ENCODE measurements at places on chromosomes 1 and 21.

GRCh38 chr1:54371942-54372275 lies 34.3 kb downstream of the SSBP3 start:
- DNase-seq, result no peak

DNA sequence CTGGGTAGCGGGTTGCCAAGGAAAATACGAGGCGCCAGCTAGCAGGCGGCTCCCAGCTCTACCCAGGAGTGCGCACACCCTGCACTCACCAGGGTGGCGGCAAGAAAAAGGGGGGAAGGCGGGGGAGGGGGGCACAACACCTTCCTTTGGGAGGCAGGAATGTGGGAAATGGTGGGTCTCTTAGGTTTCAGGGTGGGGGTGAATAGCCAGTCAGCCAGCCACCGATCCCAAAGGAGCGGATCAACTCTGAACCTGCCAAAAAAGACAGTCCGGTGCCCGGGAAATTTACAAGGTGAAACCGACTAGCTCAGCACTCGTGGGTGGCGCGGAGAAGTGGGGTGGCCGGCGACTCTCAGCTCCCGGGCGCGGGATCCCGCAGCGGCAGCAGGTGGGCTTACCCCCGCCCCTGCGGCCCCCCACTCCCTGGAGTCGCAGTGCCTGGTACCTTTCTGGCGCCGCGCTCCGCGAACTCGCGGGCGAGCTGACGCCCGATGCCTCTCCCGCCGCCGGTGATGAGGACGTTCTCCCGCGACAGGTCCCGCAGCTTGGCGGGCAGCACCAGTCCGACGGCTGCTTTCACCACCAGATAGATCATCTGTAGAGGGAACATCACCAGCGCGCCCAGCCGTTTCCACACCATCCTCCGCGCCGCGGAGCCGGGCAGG lies 1.2 kb downstream of the DHRS3 start:
- DNase-seq, result peak; percentile 41

- no peak for DNase-seq
These were observed 54.9 kb downstream of the OLIG1 start for GRCh38 chr21:33124889-33125288.

GRCh38 chr1:201692555-201693394 lies 136.2 kb upstream of the IPO9 start:
- DNase-seq, result no peak

GRCh38 chr1:179038528-179039281 lies 13.0 kb downstream of the FAM20B start:
- DNase-seq, result no peak

DNA sequence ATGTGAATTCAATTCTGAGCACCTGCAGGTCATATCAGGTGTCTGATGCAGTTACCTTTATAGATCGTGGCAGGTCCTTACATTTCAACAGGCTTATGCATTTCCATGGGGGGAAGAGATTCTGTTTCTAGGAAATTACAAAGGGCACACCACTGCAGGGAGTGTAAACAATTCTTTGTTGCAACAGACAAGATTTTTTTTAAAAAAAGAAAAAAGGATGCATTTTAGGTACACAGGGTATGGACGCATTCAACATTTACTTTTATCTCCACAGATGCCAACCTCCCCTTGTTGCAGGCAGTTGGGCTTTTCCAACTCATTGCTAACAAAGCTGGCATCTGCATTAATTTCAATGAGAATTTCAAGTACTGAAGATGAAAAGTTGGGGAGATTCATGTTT lies 13.5 kb upstream of the TEKT2 start:
- DNase-seq, result no peak

DNA sequence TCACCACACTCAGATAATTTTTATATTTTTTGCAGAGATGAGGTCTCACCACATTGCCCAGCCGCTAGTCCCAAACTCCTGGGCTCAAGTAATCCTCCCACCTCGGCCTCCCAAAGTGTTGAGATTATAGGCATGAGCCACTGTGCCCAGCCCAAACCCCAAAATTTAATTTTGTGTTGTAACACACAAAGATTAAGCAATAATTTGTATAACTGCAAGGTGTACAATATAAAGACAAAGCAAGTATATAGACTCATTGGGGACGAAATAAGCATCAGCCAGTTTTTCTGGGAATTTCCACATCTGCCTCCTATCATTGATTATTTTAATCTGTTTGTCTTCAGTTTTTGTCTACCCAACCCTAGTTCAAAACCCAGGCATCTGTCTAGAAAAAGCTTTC lies 42.7 kb downstream of the ST7L start:
- DNase-seq, result no peak

GRCh38 chr1:177925006-177925405 lies 44.9 kb downstream of the SEC16B start:
- DNase-seq, result no peak

GRCh38 chr1:42964044-42964812 lies 5.6 kb upstream of the SLC2A1 start:
- DNase-seq, result no peak
